ENCODE measurements at places on chromosomes 7 and 10. TPM values are rescaled to one million over a fixed set of nuclear protein-coding genes. Genes with fewer than 3 reads are reported as not detected.
A peak's percentile ranks its signal among the peaks of the same experiment; 100 is the strongest.

DNA sequence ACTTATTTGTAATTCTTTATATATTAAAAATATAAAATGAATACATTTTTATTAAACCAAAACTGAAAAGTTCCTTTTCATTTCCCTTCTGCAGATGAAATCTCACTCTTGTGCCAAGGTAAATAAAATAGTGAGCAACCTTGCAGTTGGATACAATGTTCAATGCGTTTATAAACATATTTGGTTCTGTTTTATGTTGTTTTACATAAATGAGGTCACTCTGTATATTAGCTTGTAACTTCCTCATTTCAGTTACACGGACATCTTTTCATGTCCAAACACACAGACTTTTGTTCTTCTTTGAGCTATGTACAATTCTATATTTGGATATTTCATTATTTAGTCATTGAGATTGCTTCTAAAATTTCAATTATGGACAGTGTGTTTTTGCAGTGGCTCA lies 107.7 kb downstream of the BBS9 start:
- H3K27me3 ChIP-seq = no peaks in the 10 kb centered on the region
- no peak overlapping the region for H3K27ac ChIP-seq
- DNase-seq = no peak
- no peaks in the 10 kb centered on the region for H3K36me3 ChIP-seq

DNA sequence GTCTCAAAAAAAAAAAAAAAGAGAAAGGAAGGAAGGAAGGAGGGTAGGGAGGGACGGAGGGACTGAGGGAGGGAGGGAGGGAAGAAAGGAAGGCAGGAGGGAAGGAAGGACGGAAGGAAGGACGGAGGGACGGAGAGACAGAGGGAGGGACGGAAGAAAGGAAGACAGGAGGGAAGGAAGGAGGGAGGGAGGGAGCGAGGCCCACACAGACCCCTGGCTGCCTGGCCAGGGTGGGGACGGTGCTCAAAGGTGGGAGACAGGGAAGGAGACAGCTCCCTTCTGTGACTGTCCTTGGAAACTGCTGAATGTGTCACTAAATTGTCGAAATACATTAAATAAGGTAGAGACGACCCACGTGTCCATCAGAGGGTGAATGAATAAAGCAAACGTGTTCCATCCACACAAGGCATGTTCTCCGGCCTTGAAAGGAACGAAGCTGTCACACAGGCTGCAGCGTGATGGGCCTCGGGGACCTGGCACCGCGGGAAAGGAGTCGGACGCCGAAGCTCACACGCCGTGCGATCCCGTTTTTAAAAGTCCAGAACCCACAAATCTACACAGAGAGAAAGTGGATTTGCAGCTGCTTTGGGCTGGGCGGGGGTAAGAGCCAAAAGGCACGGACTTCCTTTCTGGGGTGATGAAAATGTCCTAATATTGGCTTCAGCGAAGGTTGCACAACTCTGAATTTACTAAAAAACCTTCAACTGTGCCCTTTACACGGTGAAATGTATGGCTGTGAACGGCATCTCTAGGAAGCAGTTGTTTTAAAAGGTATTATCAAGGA lies 23.3 kb downstream of the ADAP1 start:
- H3K4me3 ChIP-seq = no peak overlapping the region
- H3K4me1 ChIP-seq = peaks cover 4% of the 10 kb centered on the region
- no peak overlapping the region for H3K27ac ChIP-seq
- no peak for DNase-seq

- H3K4me1 ChIP-seq = no peaks in the 10 kb centered on the region
- DNase-seq = no peak
- no peaks in the 10 kb centered on the region for H3K27me3 ChIP-seq
- no peak overlapping the region for H3K27ac ChIP-seq
- no peak overlapping the region for H3K4me3 ChIP-seq
These were observed 41.0 kb upstream of the GSDME start for GRCh38 chr7:24798261-24798660.

GRCh38 chr10:80544316-80544953 lies 6.7 kb downstream of the SH2D4B start:
- H3K36me3 ChIP-seq = no peaks in the 10 kb centered on the region
- H3K27ac ChIP-seq = no peak overlapping the region
- no peaks in the 10 kb centered on the region for H3K4me1 ChIP-seq
- peak; percentile 32 for DNase-seq
- no peak overlapping the region for H3K4me3 ChIP-seq
- peaks cover 8% of the 10 kb centered on the region for H3K27me3 ChIP-seq

GRCh38 chr7:135704698-135705097 lies 23.3 kb downstream of the SLC13A4 start:
- peaks cover 12% of the 10 kb centered on the region for H3K36me3 ChIP-seq
- H3K4me3 ChIP-seq = no peak overlapping the region
- H3K27ac ChIP-seq = peak overlapping the region; percentile 33
- H3K27me3 ChIP-seq = no peaks in the 10 kb centered on the region
- DNase-seq = no peak

DNA sequence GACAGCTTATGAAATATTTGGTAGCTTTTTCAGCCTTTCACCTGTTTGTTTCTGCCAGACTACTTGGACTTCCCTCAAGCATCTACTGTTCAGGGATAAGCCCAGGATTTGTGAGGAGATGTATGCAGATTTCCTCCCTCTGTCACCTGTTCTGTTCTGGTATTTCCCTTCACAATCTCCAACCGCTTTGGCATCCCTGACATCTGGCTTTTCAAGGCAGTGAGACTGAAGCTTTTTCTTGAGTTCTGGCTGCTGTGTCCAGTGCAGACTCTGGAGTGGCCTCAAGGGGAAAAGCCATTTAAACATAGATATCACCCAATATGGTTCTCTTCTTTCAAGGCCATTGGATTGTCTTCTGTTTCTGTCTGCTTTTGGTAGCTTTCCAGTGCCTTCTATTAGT lies 369.7 kb downstream of the LRMDA start:
- H3K27me3 ChIP-seq = peaks cover 17% of the 10 kb centered on the region
- peaks cover 12% of the 10 kb centered on the region for H3K4me1 ChIP-seq
- DNase-seq = no peak
- peaks cover 3% of the 10 kb centered on the region for H3K36me3 ChIP-seq
- H3K27ac ChIP-seq = no peak overlapping the region
- no peak overlapping the region for H3K4me3 ChIP-seq

Gene GNGT1
- not detected for total RNA-seq

DNA sequence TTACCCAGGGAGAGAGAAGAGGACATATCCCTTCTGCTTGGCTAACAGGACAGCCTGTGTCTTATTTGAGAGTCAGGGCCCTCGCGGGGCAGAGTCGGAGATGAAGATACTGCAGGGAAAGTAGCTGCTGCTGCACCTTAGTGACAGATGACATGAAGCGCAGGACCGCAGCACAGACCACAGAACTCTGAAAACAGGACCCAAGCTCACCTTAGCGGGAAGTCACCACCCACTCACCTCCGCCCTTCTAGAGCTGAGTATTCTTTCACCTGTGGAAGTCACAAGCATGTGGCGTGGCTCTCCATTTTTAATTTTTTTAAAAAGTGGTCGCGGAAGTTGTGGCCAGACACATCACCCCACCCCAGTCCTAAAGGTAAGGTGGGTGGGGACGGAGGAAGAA lies 191.4 kb downstream of the FAM107B start:
- peaks cover 28% of the 10 kb centered on the region for H3K36me3 ChIP-seq
- no peaks in the 10 kb centered on the region for H3K27me3 ChIP-seq
- peak overlapping the region; percentile 35 for H3K4me3 ChIP-seq
- DNase-seq = no peak

- peaks cover 23% of the 10 kb centered on the region for H3K4me1 ChIP-seq
- H3K4me3 ChIP-seq = no peak overlapping the region
- no peak overlapping the region for H3K27ac ChIP-seq
These were observed 116.2 kb downstream of the SND1 start for GRCh38 chr7:127768241-127768640.

DNA sequence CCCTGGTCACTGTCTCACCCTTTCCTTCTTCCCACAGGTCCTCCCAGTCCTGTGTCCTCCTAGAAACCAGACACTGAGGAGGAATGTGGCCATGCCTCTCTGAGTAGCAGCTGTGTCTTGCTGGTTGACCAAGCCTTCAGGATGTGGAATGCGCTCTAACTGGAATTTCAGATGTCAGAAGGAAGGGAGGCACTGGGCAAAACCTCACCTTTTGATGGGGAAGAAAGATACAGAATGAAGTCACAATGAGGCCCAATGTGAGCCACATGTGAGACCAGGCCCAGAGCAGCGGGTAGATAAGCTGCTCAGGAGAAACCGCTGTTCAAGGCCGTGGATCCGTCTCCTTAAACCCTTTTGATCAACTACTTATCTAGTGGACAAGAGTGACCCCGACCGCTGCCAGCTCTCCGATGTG lies 54.8 kb upstream of the ECHDC3 start:
- peak overlapping the region; percentile 74 for H3K4me3 ChIP-seq
- H3K27ac ChIP-seq = peak overlapping the region; percentile 99
- H3K4me1 ChIP-seq = peaks cover 45% of the 10 kb centered on the region
- no peaks in the 10 kb centered on the region for H3K36me3 ChIP-seq

DNA sequence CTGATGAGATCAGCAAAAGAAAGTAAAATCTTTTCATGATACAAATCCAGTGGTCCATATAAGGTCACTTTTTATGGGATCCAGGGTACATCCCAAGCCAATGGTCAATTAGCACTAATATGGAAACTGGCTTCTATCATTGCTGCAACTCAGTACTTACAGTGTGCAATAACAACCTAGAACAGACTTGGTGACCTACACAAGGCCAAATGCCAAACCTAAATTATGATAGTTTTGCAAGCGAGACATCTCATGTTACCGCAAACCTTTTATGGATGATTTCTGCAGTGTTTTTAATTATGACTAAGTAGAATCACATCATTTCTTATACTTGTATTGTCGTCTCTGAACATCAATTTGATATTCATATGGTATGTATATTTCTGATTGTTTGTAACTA lies 583.5 kb upstream of the SEMA3D start:
- peaks cover 14% of the 10 kb centered on the region for H3K4me1 ChIP-seq
- no peak overlapping the region for H3K4me3 ChIP-seq
- no peaks in the 10 kb centered on the region for H3K36me3 ChIP-seq

DNA sequence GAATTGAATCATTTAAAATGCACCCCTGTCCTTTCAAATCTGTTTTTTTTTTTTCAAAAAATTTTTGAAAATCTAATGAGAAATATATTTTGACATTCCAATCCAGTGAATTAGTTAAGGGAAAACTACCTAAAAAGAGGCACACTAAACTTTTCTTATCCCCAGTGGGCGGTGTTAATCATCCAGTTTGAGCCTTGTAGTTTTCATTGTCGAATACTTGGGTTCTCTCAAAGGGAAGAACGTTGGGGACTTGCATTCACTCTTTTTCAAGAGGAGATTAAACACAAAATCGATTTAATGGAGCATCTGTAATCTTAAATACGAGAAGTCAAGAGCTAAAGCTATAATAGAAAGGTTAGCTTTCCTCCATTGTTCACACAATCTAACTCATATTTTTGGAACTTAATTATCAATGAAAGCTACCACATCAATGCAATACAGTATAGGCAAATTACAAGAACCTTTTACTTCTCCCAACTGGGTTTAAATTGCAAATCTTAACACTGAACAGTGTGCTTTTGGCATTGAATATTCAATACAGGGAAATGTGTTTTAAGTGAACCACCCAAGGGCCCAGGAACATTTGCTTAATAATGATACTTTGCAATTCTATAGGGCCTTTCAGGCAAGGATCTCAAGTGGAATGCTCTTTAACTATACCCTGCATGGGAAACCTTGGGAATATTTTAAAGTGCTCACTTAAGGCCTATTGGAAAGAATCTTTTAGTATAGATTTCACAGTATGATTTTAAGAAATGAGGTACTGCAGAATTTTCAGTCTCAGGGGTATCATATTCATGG lies 13.1 kb upstream of the SP8 start:
- no peak overlapping the region for H3K4me3 ChIP-seq
- no peak for DNase-seq
- H3K36me3 ChIP-seq = no peaks in the 10 kb centered on the region
- peaks cover 76% of the 10 kb centered on the region for H3K27me3 ChIP-seq
- no peaks in the 10 kb centered on the region for H3K4me1 ChIP-seq

Gene PRDX3
- total RNA-seq = 126 TPM

GRCh38 chr7:158407581-158408317 lies 179.9 kb downstream of the PTPRN2 start:
- no peaks in the 10 kb centered on the region for H3K27me3 ChIP-seq
- peaks cover 12% of the 10 kb centered on the region for H3K4me1 ChIP-seq
- H3K4me3 ChIP-seq = no peak overlapping the region
- no peak for DNase-seq
- no peaks in the 10 kb centered on the region for H3K36me3 ChIP-seq

- peaks cover 20% of the 10 kb centered on the region for H3K4me1 ChIP-seq
- H3K27me3 ChIP-seq = no peaks in the 10 kb centered on the region
- H3K27ac ChIP-seq = no peak overlapping the region
These were observed 82.7 kb downstream of the SLC25A13 start for GRCh38 chr7:96238976-96239766.

Gene GJD4
- total RNA-seq = 0.17 TPM

DNA sequence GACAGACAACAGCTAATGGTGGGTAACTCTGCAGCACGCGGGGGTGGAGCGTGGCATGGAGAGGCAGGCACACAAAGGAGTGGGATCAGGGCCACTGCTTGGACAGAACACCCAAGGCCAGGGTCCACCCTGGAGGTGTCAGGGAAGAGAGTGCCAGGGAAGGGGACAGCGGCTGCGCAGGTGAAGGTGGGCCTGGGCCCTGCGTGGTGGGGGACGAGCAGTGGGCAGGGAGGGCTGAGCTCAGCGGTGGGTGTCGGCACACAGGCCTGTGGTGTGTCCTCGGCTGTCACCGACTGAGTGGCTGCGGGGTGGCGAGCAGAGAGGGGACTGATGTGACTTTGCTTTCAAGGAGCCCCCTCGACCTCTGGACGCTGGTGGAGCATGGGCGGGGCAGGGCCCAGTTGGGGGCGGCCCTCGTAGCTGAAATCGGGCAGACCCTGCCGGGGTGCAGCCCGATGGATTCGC lies 8.4 kb upstream of the SCART1 start:
- no peaks in the 10 kb centered on the region for H3K4me1 ChIP-seq
- DNase-seq = peak; percentile 67
- no peak overlapping the region for H3K4me3 ChIP-seq
- H3K27ac ChIP-seq = no peak overlapping the region
- H3K36me3 ChIP-seq = peaks cover 4% of the 10 kb centered on the region
- H3K27me3 ChIP-seq = no peaks in the 10 kb centered on the region

DNA sequence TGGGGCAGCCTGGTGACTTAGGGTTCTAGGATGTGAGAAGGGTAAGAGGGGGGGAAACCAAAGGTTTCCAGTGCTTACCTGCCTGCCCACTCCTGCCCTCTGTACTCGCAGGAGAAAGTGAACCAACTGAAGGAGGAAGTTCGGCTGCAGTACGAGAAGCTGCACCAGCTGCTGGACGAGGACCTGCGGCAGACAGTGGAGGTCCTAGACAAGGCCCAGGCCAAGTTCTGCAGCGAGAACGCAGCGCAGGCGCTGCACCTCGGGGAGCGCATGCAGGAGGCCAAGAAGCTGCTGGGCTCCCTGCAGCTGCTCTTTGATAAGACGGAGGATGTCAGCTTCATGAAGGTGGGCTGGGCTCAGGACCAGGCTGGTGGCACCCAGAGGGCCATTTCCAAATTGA lies 10.7 kb downstream of the TRIM8 start:
- peaks cover 4% of the 10 kb centered on the region for H3K4me1 ChIP-seq
- DNase-seq = no peak
- peaks cover 19% of the 10 kb centered on the region for H3K36me3 ChIP-seq
- H3K27ac ChIP-seq = no peak overlapping the region
- H3K27me3 ChIP-seq = no peaks in the 10 kb centered on the region

Data from type B pancreatic cell (in vitro differentiated cells).